Stimulated activated CD4-positive, alpha-beta T cell treated with anti-CD3 and anti-CD28 coated beads, Interleukin-4, amount 100 ng/mL, for 4 hours (primary cell): ENCODE measurements at places on chromosomes 5 and 9.

- no peak for DNase-seq
Measured at GRCh38 chr5:16536246-16536645, 70.6 kb upstream of the ZNF622 start.

- DNase-seq: no peak
Measured at GRCh38 chr5:102532123-102532522, 33.3 kb upstream of the SLCO6A1 start.

DNA sequence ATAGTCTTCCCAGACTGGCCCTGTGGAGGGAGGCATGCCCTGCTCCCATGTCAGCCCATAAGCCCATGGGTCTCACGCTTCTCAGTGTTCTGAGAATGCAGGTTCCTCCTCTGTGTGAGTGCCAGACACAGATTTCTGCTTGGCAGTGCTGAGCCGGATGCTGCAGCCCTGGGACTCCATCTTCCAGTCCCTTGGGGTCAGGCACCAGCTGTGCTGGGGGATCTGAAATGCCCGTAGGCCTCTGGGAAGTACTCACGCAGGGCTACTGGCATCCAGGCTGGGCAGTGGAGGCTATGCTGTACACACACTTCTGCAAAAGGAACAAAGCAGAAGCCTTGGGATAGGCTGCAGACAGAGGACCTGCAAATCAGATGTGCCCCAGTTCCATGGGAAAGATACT lies 1944.6 kb downstream of the EFNA5 start:
- DNase-seq: no peak

DNA sequence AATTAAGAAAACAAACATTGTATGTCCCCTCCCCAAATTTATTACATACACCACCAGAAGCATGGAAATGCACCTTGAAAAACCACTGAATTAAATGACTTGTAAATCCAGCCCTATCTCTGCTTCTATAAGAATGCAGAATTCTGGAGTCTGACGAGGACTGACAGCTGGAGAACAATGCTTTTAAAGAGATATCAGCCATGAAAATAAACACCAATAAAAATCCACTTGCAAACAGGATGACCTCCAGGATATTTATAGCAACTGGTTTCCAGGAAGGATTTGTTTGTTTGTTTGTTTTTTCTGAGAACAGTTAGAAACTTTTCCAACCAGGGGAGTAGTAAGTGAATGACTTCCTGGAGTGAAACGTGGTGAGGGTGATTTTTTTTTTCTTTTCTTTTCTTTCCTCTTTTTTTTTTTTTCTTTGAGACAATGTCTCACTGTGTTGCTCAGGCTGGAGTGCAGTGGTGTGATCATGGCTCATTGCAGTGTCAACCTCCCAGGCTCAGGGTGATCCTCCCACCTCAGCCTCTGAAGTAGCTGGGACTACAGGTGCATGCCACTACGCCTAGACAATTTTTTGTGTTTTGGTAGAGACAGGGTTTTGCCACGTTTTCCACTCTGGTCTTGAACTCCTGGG lies 38.7 kb upstream of the SLC36A1 start:
- no peak for DNase-seq

DNA sequence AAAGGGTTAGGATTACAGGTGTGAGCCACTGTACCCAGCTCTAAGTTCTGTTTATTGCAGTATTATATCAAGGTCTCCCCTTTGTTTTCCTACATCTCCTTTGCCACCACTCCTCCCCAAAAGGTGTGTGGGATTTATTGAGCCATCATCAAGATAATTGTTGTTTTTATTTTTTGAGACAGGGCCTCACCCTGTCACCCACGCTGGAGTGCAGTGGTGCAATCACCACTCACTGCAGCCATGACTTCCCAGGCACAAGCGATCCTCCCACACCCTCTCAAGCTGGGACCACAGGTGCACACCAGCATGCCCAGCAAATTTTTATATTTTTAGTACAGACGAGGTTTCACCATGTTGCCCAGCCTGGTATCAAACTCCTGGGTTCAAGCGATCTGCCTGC lies 24.6 kb downstream of the SLC31A1 start:
- DNase-seq: no peak

DNA sequence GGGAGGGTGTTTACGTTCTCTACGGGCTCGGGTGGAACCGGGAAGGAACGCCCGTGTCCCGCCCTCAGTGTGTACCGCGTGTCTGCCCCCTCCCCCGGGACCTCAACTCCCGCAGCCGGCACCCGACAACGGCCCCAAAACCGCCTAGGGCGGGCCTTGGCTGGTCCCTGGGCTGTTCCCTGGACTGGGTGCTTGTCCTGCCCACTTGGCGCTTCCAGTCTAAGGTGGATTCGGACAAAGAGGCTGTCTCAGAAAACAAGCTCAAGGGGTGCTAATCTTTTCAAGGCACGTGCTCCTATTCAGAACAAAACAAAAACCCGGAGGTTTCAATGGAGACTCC lies 379 bp upstream of the CLK4 start:
- DNase-seq: no peak

- no peak for DNase-seq
Measured at GRCh38 chr5:180441564-180442051, 52.6 kb upstream of the CNOT6 start.

- no peak for DNase-seq
Measured at GRCh38 chr5:164361986-164362385, 856.6 kb downstream of the MAT2B start.

DNA sequence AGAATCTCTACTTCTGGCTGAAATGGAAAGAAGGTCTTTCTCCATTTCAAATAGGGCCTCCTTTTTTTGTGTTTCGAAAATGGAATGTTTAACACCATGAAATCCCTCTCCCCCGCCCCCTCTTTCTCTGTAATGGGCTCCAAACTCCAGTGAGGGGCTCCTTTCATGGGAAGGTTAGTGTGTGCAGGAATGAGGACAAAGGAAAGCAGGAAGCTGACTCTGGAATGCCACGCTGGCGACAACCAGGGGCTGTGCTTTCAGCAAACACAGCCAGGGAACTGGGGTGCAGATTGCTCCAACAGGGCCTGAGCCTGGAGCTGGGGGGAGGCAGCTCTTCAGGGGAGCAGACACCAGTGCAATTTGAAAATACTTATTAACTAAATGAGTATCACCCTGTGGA lies 82.8 kb downstream of the CRB2 start:
- DNase-seq: no peak

- no peak for DNase-seq
Measured at GRCh38 chr5:115433918-115434317, 110.7 kb downstream of the FEM1C start.

DNA sequence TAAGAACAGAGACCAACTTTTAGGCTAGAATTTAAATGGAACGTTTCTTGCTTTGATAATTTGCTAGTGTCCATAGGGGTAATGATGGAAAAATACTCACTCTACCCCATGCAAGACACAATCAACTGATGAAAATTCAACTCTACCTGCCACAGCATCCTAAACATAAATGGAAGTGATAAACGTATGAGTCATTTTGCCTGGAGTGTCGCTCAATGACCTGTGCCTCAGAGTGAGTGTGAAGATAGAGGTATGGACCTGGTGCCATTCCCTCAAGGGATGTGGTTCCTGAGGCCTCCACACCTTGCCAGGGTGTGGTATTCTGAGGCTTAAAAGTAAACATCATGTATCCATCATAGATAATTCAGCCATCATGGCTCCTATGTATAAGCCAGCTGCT lies 14.0 kb downstream of the ARL14EPL start:
- no peak for DNase-seq

- DNase-seq: no peak
Measured at GRCh38 chr5:152349683-152350526, 55.2 kb downstream of the NMUR2 start.

DNA sequence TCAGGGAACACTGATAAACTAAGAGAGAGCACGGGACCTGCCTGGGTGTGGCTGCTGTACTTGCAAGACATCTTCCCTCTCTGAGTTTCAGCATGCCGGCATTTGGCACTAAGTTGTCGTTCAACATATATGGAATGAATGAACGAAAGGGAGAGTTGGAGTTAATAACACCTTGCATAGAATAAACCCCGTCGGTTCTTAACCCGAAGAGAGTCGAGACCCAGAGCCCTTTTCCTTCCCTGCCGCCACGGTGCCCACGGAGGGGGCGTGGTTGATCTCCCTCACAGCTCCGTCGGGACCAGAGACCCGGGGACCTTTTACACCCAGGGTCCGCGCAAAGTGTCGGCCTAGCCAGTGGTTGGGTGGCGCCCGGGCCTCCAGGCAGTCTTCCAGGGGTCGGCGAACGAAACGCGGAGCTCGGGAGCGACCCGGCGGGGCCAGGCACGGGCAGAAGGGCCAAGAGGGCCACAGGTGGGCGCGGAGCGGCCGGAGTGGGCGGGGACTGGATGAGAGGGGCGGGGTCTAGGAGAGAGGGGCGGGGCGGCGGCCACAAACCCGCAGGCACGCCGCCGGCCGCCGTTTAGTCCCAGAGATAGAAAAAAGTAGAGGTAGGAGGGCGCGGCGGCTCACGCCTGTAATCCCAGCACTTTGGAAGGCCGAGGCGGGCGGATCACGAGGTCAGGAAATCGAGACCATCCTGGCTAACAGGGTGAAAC lies 735 bp upstream of the RPL26L1 start:
- peak; percentile 43 for DNase-seq

- DNase-seq: no peak
Measured at GRCh38 chr9:115786321-115786720, 367.3 kb upstream of the PAPPA start.

- no peak for DNase-seq
Measured at GRCh38 chr5:178247481-178248456, 15.2 kb upstream of the PHYKPL start.

GRCh38 chr5:17737092-17737491 lies 102.8 kb downstream of the TAF11L14 start:
- DNase-seq: no peak

GRCh38 chr9:22119522-22120158 lies 110.5 kb upstream of the CDKN2B start:
- no peak for DNase-seq
